Colonic mucosa (tissue), 4 donors: ENCODE measurements at places on chromosomes 7 and 10. TPM values are rescaled to one million over a fixed set of nuclear protein-coding genes. Genes with fewer than 3 reads are reported as not detected.
A peak's percentile ranks its signal among the peaks of the same experiment; 100 is the strongest.

KRIT1 gene
- 27.4 TPM for total RNA-seq

DNA sequence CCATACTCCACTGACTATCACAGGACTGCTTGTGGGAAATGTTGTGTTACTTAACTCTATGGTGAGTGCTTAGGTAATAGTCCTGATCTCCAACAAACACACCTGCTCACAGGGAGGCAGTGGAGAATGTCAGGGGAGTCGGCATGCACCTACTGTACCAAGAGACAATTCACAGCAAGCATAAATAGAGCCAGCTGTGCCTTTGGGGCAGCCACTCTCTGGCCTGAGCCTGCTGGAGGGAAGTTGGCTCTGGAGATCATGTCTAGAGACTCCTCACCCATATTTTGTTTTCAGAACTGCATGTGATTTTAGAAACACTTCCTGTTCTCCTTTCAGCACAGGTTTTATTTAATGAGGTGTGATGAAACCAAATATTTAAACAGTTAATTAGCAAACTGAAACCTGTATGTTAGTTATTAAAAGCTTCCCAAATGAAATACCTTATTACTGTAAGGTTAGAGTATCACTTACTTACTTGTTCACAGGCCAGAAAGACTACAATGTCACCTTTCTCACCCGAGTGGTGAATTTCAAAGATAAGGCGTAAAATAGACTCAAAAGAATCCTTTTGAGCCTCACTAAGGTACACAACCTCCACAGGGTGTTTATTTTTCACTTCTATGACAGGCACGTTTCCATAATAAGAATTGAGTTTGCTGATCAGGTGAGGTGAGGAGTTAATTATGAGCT is 21.8 kb downstream of the DHX32 start:
- H3K27ac ChIP-seq: no peak overlapping the region
- H3K4me3 ChIP-seq: no peak overlapping the region
- no peaks in the 10 kb centered on the region for H3K27me3 ChIP-seq
- H3K36me3 ChIP-seq: no peaks in the 10 kb centered on the region

LIPM gene
- total RNA-seq: not detected

TMEM106B gene
- 37.8 TPM for total RNA-seq

GPR146 gene
- 9.0 TPM for total RNA-seq

DGKI gene
- total RNA-seq: 0.67 TPM

TMEM184A gene
- total RNA-seq: 35.8 TPM

DNA sequence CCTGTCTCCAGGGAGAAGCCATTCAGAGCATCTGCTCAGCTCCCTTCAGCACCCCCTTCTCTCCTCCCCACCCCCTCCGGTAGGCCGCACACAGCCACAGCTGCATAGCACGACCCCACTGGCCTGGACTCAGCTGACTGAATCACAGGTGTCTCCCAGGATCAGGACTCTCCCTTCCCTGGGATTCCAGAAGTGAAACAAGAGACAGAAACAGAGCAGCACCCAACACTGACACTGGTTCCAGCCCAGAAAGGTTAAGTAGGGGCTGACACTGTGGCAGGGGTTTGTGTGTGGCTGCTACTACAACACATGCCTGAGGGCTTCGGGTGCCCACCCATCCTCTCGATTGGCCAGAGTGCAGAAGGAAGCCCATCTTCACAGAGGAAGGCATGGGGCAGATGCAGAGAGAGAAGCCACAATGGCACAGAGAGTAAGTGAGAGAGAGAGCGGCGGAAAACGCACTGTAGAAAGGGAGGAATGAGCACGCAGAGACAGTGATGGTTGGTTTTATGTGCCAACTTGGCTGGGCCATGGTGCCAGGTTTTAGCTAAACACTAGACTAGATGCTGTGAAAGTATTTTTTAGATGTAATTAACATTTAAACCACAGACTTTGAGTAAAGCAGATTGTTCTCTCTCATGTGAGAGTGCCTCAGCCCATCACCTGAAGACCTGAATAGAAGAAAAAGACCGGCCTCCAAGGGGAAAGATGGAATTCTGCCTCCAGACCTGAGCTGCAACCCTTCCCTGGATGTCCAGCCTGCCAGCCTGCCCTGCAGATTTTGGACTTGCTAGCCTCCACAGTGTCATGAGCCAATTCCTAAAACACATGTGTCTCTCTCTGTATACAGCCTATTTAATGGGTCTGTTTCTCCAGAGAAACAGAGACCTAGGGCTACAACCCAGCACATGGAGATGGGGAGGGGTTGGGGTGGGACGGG is 107.5 kb downstream of the GRB10 start:
- H3K27me3 ChIP-seq: no peaks in the 10 kb centered on the region
- no peaks in the 10 kb centered on the region for H3K36me3 ChIP-seq
- DNase-seq: no peak
- H3K27ac ChIP-seq: no peak overlapping the region
- H3K4me1 ChIP-seq: no peaks in the 10 kb centered on the region

- no peaks in the 10 kb centered on the region for H3K36me3 ChIP-seq
- no peak overlapping the region for H3K4me3 ChIP-seq
- DNase-seq: no peak
These were observed 27.1 kb downstream of the ATXN7L1 start for GRCh38 chr7:105849122-105849855.

CHAT gene
- total RNA-seq: 1.2 TPM

DNA sequence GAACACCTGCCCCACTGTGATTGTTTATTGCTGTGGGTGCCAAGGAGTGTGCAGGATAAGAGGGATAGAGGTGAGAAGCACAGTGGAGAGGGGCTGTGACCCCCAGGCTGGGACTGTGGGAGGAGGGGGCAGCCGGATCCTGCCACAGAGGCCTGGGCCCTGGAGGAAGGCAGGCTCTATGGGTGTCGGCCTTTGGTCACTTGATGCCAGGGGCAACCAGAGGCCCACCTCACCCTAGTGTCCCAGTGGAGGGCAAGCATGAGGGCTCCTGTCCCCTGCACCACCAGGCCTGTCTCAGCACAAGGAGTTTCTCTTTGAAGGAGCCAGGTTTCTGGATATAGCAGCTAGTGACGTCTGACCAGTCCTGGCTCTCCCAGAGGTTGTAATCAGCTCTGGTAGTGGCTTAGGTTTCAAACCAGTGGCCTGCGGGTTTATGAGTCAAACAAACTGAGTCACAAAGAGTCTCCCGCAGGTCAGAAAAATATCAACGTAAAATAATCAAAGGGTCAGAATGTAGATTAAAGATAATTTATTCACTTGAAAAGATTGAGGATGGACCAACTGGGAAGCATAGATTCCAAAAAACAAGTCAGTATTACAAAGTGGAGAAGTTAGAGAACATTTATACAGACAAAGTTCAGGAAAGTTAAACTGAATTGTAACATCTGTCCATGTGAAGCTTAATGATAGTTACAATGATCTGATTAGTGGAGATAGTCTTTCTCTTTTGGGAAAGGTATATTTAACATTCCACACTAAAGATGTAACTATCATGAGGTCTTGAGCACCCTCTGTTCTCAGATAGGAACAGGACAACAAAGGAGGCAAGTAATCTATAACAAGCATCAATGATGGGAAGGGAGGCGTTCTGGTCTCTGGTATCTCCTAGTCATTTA is 37.2 kb upstream of the ZNF488 start:
- no peaks in the 10 kb centered on the region for H3K36me3 ChIP-seq
- no peak for DNase-seq
- no peaks in the 10 kb centered on the region for H3K27me3 ChIP-seq
- H3K4me1 ChIP-seq: no peaks in the 10 kb centered on the region
- no peak overlapping the region for H3K27ac ChIP-seq

ABCB8 gene
- total RNA-seq: 59.5 TPM

AOAH gene
- total RNA-seq: 46.1 TPM

- H3K4me1 ChIP-seq: no peaks in the 10 kb centered on the region
- no peak overlapping the region for H3K27ac ChIP-seq
- DNase-seq: peak; percentile 47
- H3K36me3 ChIP-seq: no peaks in the 10 kb centered on the region
- no peak overlapping the region for H3K4me3 ChIP-seq
These were observed 62.9 kb upstream of the FAM171A1 start for GRCh38 chr10:15433850-15434537.

- H3K27ac ChIP-seq: no peak overlapping the region
- no peaks in the 10 kb centered on the region for H3K27me3 ChIP-seq
- no peaks in the 10 kb centered on the region for H3K36me3 ChIP-seq
These were observed 88.9 kb downstream of the ARMH3 start for GRCh38 chr10:101967119-101967518.

GRCh38 chr10:3172081-3172445 is 519 bp downstream of the PITRM1 start:
- H3K36me3 ChIP-seq: no peaks in the 10 kb centered on the region
- DNase-seq: peak; percentile 31
- peaks cover 7% of the 10 kb centered on the region for H3K4me1 ChIP-seq
- H3K4me3 ChIP-seq: peak overlapping the region; percentile 93

GJD4 gene
- total RNA-seq: not detected
